ENCODE measurements at places on chromosomes 5 and 9.

DNA sequence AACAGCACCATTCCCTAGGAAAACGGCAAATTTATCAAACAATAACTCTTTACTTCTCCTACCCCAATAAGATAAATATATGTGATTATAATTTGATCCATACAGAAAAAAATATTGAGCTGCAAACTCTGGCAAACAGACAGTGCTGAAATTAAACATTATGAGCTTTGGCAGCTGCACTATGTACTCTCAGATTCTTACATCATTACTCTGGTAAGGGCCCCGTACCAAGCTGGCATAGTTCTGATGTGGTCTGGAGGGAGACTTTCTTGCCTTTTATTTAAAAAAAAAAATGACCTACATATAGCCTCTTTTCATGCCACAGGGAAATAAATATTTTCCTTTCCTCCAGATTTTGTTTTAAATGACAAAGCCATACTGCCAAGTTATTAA, 95.0 kb downstream of the NR6A1 start:
- DNase-seq: no peak

- DNase-seq: no peak
Observed at GRCh38 chr5:149794041-149794440, 63.9 kb downstream of the PPARGC1B start.

GRCh38 chr5:36422952-36423351, 121.2 kb upstream of the RANBP3L start:
- DNase-seq: no peak

DNA sequence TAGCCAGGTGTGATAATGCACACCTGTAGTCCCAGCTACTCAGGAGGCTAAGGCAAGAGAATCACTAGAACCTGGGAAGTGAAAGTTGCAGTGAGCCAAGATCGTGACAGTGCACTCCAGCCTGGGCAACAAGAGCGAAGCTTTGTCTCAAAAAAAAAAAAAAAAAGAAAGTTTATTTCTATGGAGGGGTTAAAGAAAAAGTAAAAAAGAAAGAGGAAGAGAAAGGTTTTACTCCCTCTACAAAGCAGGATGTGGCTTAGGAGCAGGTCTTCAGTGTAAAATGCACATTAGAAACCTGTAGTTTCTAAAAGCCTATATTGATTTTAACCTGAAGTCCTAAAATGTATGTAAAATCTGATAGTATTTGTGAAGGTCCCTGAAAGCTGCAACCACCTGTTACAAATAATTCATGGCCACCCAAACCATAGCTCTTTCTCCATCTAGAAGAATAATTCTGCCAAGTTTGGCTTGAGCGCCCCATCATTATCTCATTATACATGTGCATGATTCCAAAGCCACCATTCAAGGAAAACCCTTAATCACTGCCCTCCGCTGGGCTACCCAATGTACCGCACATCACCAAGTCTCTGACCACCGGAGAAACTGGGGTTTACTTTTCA, 3.4 kb downstream of the FNBP1 start:
- no peak for DNase-seq

DNA sequence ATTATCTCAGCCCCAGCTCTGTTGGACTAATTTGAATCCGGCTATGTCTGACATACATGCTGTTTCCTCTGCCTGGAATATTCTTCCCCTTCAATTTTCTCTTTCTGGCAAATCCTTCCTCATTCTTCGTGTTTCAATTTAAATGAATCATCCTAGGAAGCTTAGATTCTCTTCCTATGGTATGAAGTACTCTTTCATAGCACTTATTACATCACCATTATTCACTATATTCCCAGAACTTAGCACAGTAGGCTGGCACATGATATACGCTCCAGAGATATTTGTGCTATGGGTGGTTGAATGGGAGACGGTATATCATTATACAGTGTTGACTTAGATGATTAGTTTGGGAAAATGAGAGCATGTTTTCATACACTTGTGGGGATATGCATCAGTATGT, 91.0 kb upstream of the JAK2 start:
- DNase-seq: no peak

DNA sequence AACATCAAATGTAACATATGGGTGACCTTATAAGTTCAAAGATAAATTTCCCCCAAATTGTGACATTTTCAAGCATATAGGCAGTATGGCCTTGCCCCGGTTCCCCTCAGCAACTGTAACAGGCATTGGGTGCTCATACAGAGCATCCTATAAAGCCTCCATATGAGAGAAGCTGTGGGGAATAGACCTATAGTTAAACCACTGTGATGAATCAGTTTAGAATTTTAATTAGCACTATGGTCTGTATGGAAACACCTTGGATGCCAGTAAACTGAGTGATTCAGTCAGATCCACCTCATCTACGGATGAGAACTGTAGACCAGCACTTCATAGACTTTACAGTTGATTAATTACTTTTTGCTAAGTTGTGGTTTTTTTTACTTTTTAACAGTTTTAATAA, 79.4 kb downstream of the ERCC6L2 start:
- no peak for DNase-seq

- DNase-seq: no peak
Observed at GRCh38 chr5:146461319-146461718, 14.2 kb downstream of the TCERG1 start.

DNA sequence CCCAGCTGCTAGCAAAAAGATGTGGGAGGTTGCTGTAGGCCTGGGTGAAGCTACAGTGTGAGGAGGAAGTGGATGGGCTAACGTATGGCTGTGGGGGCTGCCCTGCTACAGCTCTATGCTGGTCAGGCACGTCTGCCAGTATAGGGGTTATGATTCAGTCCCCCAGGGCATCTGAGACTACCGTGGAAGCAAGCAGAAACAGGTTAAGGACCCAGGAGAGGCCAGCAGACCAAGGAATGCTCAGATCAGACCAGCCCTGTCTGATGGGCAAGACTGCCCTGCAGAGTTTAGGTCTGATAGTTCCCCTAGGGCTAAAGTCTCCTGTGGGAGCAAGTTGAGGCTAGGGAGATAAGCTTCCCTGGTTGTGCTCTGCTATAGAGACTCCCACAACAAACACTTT, 416.1 kb upstream of the CTNND2 start:
- no peak for DNase-seq

- no peak for DNase-seq
Observed at GRCh38 chr9:36450110-36450732, 50.2 kb upstream of the RNF38 start.

GRCh38 chr9:135078361-135078821, 9.1 kb upstream of the OLFM1 start:
- DNase-seq: no peak

DNA sequence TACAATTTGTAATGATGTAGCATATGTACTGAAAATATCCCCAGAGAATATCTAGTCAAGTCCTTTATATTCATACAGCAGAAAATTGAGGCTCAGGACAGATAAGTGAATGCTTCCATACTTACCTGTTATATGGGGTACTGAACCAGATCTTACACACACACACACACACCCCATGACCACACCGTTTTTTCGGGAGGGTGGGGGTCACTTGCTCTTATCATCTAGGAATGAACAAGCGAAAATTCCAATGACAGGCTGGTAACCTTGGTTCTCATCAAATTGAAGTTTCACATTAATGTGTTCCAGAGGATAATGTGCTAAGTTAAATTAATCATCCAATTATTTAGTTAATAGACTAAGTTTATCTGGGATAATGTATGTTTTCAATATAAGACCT, 48.8 kb downstream of the ARL15 start:
- DNase-seq: no peak

DNA sequence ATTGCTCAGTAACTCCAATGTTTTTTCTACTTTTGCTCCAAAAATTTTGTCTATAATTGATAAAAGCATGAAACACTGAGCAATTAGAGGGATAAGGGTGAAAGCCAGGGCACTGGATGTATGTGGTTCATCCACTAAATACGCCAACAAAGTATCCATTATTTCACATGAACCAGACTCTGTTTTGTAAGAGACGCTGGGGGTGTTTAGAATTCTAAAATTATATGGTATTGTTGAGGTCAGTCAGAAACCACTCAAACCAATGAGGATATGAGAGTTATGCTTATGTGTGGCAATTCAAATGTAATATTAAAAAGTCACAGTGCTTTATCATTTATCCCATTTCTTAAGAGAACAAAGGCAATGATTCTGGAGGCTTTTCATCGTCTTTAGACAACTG, 220.2 kb downstream of the EFNA5 start:
- DNase-seq: no peak

GRCh38 chr5:108193021-108193795, 188.7 kb downstream of the FBXL17 start:
- DNase-seq: no peak

- DNase-seq: no peak
Observed at GRCh38 chr9:137373611-137373980, 49.4 kb downstream of the EXD3 start.

- no peak for DNase-seq
Observed at GRCh38 chr5:134267366-134268018, 41.6 kb upstream of the PPP2CA start.

GRCh38 chr5:170444969-170445505, 55.9 kb upstream of the KCNMB1 start:
- DNase-seq: no peak

DNA sequence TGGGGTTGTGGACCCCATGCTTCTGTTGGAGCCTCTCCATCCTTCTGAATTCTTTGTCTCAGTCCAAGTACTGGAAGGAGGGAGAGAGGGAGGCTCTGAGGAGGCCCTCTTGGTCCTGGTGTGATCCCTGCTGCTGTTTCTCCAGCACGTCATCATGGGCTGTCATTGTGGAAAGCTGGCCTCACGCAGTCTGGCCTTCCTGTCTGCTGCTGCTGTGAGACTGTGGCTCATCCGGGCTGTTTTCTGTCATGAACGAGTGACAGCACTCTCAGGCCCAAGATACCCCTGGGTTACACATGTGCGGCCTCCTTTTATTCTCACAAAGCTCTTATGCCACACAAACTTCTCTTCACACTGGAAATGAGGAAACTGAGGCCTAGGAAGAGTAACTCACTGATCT, 499.3 kb downstream of the CCDC171 start:
- no peak for DNase-seq

- no peak for DNase-seq
Observed at GRCh38 chr5:28208356-28208755, 1170.0 kb upstream of the CDH9 start.

GRCh38 chr9:87889882-87890252, 7.2 kb downstream of the SPATA31E1 start:
- DNase-seq: no peak

GRCh38 chr5:147426640-147427327, 83.1 kb downstream of the DPYSL3 start:
- no peak for DNase-seq

DNA sequence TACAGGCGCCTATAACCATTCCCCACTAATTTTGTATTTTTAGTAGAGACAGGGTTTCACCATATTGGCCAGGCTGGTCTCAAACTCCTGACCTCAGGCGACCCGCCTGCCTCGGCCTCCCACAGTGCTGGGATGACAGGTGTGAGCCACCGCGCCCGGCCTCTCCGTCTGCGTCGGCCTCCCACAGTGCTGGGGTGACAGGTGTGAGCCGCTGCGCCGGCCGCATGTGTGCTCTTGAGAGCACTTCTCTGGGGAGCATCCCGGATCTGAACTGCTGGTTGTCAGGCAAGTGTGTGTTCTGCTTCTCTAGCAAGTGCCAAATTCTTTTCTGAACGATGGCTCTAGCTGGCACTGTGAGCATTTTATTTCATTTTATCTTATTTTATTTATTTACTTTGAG, 3.7 kb upstream of the ENTPD2 start:
- DNase-seq: no peak

GRCh38 chr9:96738147-96739027, 39.5 kb downstream of the ZNF510 start:
- DNase-seq: no peak

DNA sequence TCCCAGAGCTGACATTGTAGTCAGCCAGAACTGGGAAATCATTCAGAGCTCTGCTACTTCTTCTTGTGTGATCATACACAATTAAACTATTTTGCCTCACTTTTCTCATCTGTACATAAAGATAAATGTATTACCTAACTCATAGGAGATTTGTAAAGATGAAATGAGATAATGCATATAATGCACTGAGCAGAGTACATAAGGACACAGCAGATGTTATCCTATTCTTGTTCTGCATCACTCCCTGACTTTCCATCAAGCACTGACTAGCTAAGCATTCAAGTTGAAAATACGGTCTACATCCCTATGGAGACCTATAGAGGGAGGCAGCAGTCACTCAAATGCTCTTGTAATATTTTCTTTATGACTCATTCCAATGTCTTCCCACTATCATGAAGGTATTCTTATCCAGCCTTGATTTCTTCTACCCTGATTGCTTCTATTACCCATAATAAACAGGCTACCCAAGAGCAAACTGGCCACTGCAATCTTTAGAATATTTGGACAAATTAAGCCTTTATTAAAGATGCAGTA, 16.3 kb upstream of the PRR16 start:
- no peak for DNase-seq

DNA sequence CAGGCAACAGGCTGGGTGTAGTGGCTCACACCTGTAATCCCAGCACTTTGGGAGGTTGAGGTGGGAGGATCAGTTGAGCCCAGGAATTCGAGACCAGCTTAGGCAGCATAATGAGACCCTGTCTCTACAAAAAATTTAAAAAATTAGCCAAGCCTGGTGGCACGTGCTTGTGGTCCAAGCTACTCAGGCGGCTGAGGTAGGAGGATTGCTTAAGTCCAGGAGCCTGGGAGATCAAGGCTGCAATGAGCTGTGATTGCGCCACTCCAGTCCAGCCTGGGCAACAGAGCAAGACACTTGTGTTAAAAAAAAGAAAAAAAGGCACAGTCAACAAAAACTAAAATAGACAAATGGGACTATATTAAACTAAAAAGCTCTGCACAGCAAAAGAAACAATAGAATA, 29.3 kb downstream of the ATP6V0E1 start:
- no peak for DNase-seq

GRCh38 chr5:24439465-24439864, 205.3 kb downstream of the CDH10 start:
- no peak for DNase-seq

GRCh38 chr5:151243564-151243963, 9.4 kb upstream of the GM2A start:
- DNase-seq: no peak

DNA sequence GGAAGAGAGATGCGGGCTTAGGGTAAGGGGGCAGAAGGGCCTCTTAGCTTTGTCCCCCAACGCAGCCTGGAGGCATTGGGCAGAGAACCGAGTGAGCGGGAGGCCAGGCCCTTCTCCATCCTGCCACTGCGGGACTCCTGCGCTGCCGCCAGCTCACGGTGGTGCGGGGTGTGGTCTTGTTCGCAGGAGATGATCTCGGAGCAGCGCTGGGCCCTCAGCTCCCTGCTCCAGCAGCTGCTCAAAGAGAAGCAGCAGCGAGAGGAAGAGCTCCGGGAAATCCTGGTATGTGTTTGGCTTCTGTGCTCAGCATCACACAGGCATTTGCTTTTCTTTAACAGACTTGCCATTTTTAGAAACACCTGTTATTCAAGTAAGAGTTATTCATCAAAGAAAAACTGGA, 41.3 kb downstream of the LRSAM1 start:
- no peak for DNase-seq

Data from stimulated activated CD4-positive, alpha-beta T cell treated with anti-CD3 and anti-CD28 coated beads, Interleukin-1b, Interleukin-23, amount 100 ng/mL, for 1 hour (primary cell).